ENCODE measurements at places on chromosomes 12 and 14.

GRCh38 chr12:102376181-102376747 is 104.1 kb downstream of the IGF1 start:
- no peaks in the 10 kb centered on the region for H3K27me3 ChIP-seq
- no peaks in the 10 kb centered on the region for H3K36me3 ChIP-seq
- H3K4me1 ChIP-seq = peaks cover 12% of the 10 kb centered on the region
- no peak for DNase-seq

DNA sequence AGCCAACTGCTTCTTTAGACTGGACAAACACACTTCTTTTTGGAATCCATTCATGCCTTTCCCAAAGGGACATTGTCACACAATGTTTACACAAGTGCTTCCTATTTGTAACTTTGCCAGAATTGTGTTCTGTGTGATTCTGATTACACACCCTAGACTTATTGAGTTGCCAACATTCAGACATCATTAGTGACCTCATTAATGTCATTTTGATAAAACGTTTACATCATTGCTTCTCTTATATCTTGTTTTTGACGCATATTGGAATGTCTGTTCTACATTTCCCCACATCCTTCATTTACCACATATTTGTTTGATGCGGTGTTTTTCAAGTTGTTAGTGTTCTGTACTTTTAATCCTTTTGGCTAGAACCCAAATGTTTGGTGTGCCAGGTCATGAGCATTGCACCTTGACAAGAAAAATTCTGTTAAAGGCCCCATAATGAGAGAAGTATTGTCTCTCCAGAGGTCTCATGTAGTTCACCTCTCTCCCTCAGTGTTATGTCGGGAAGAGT is 305.5 kb downstream of the AEBP2 start:
- no peaks in the 10 kb centered on the region for H3K27me3 ChIP-seq
- no peak overlapping the region for H3K4me3 ChIP-seq
- H3K27ac ChIP-seq = no peak overlapping the region
- no peaks in the 10 kb centered on the region for H3K36me3 ChIP-seq
- no peak for DNase-seq
- H3K4me1 ChIP-seq = peaks cover 1% of the 10 kb centered on the region

GRCh38 chr12:2111826-2112225 is 59.0 kb downstream of the CACNA1C start:
- H3K27me3 ChIP-seq = no peaks in the 10 kb centered on the region
- no peaks in the 10 kb centered on the region for H3K4me1 ChIP-seq
- no peak overlapping the region for H3K27ac ChIP-seq
- no peak overlapping the region for H3K4me3 ChIP-seq
- no peaks in the 10 kb centered on the region for H3K36me3 ChIP-seq

DNA sequence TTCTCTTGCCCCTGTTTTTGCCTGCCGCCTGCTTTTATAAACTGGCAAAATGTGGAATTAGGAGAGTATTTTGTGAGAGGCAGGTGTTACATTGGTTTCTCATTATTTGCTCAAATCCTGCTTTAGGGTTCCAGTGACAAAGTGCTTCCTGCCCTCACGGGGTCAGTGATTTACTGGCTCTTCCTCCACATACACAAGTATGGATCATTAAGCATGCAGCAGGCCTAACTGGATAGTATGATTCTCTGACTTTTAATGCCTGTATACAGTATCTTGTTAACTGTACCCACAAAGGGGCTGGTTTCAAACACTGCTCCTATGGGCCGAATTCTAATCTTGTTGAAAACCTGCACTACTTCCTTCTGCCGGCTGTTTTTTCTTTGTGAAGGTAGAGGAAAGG is 63.2 kb downstream of the PTCSC3 start:
- H3K36me3 ChIP-seq = no peaks in the 10 kb centered on the region
- no peaks in the 10 kb centered on the region for H3K4me1 ChIP-seq
- H3K27me3 ChIP-seq = peaks cover 30% of the 10 kb centered on the region
- H3K4me3 ChIP-seq = no peak overlapping the region
- DNase-seq = no peak
